Stimulated activated naive CD4-positive, alpha-beta T cell treated with Interleukin-2 at 50 U/mL for 16 hours (primary cell): ENCODE measurements at places on chromosomes 3 and 15.

- DNase-seq: no peak
These were observed 70.2 kb upstream of the ARRDC4 start for GRCh38 chr15:97890307-97890706.

DNA sequence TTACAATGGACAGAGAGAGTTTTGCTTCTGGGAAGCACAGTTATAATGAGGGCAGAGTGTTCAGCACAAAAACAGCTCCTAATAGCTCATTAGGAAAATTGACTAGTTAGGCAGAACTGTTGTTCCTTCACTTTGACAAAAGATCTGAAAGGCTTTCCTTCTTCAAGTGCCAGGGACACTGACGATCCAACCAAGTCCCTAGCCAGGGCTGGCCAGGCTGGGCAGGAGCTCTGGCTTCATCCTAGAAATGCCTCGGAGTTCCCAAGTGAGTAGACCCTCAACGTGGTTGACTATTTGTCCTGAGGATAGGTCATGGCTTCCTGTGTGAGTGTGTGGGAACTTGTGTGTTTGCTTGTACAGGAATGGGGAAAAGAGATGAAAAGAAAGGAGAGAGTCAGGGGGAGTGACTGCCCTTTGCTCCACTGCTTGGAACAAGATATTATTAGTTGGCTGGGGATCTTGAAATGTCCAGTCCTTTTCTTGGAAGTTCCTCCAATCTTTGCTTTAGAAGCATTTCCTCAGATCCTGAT is 617.9 kb downstream of the NTRK3 start:
- no peak for DNase-seq

- no peak for DNase-seq
These were observed 48.9 kb downstream of the LRRFIP2 start for GRCh38 chr3:37125195-37126073.

DNA sequence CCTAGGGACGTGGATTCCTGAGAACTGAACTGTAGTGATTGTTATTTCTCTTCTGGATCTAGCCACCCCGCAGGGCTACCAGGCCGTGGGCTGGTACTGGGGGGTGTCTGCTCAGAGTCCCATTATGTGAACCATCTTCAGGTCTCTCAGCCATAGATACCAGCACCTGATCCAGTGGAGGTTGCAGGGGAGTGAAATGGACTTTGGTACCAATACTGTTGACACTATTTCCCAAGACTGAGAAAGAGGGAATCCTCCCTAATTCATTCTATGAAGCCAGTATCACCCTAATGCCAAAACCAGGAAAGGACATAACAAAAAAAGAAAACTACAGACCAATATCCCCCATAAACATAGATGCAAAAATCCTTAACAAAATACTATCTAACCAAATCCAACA is 237.0 kb upstream of the AGTR1 start:
- no peak for DNase-seq

DNA sequence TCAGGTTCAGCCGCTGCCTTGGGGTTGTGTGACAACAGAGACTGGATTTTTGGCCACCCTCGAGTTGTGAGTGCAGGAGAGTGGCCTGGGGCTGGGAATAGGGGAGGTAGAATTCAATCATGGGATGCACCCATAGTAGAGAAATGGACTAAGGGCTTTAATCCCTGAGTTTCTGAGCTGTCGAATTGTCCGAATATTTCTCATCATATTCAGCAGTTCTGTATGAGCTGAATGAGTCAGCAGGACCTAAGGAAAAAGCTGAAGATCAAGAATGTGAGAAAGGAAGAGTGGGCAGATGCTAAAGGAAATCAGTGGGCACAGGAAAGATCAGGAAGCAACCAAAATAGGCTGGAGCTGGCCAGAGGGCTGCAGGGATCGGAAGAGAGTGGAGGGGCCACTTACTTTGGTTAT is 44.4 kb upstream of the SACM1L start:
- no peak for DNase-seq

DNA sequence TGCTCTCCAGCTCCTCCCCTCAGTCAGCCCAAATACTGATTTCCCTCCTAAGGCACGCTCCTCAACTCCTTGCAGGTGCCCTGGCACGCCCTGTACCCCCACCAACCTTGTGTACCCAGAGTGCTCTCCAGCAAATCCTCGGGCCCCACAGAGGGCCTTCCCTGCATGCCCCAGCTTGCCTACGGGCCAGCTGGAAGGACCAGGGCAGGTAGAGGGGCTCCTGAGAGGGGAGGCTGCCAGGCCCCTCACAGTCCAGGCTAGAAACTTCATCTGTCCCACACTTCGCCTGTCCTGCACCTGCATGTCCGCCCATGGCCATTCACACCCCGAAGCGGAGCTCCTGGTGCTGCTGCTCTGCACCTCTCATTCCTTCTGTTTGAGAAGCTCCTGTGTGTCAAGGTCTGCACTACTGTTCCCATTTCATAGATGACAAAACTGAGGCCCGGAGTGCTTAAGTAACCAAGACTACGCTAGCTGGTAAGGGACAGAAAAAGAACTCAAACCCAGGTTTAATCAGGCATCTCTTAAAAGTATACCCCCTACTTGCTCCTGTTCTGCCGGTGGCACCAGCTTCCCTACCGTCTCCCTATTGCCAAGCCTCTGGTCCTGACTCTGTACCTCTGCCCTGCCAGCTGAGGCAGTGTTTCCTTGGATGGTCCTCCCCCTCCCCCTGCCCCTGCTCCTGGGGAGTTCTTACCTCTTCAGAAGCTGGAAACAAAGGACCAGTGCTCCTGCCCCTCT is 35.6 kb downstream of the ZXDC start:
- no peak for DNase-seq

- no peak for DNase-seq
These were observed 110.7 kb upstream of the TMCO5A start for GRCh38 chr15:37823601-37824275.

DNA sequence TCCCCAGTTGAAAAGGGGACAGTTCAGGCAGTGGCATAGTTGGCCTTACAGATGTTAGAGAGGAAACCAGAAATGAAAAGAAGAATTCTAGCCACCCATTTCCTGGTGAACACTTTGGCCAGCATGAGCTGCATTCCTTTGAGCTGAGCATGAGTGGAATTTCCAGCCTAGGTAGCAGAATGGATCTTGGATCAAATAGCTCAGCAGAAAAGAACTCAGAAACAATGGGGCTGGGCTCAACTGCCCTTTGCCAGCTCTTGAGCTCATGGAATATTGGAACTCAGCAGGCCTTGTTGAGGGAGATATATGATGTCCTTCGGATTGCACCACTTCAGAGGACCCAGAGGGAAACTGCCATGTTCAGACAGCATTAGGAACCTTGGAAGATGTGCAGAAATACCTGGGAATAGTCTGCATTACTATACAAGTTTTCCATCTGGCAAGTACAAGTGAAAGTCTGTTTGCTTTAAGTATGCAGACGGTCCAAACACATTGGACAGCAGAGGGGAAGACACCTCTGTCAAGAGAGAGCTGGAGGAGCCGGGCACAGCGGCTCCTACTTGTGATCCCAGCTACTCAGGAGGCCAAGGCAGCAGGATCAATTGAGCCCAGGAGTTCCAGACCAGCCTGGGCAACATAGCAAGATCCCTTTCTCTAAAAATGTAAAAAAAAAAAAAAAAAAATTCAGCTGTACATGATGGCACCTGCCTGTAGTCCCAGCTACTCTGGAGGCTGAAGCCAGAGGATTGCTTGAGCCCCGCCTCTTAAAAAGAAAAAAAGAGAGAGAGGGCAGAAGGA is 3.1 kb upstream of the CDV3 start:
- no peak for DNase-seq

DNA sequence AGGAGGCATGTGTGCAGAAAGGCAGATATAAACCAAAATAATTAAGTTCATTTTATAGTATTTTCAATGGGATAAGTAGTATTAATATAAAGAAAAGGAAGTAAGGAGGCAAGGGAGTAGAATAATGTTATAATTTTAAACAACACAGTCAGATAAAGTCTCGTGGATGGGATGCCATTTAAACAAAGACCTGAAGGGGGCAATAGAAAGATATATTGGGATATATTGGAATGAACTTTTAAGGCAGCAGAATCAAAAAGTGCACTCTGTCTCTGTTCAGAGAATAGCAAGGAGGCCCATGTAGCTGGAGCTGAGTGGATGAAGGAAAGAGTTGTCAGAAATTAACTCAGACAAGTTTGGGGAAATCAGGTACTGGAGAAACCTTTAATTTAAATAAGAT is 158.7 kb downstream of the CGGBP1 start:
- no peak for DNase-seq

GRCh38 chr3:120280026-120280425 is 5.0 kb downstream of the GPR156 start:
- DNase-seq: no peak

- DNase-seq: peak; percentile 54
These were observed 82.0 kb upstream of the LRIG1 start for GRCh38 chr3:66582721-66583423.

DNA sequence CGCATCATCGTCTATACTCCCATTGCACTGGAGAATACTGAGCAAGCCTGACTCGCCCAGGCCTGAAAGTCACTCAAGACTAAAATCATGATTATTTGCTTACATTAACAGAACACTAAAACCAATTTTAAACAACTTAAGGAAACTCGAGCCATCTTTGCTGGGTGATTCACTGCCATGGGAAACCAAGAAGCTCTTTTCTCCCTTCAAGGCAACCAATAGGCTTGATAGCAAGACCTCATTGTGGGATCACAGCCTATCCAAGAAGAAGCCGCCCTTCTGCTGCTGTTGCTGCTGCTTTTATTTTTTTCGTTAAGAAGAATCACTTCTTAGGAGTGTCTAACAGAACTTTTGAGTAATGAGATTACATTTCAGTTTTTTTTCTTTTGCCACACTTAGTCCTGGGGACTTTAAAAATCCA is 479.4 kb downstream of the FOXP1 start:
- no peak for DNase-seq

GRCh38 chr15:55915876-55916567 is 77.4 kb downstream of the NEDD4 start:
- no peak for DNase-seq
